ENCODE measurements at places on chromosomes 2 and 18. TPM values are rescaled to one million over a fixed set of nuclear protein-coding genes. Genes with fewer than 3 reads are reported as not detected.

Gene VAMP5
- total RNA-seq, result 9.3 TPM

Gene CNGA3
- not detected for total RNA-seq

Gene KIF1A
- total RNA-seq, result 4.5 TPM

Gene GLI2
- 0.28 TPM for total RNA-seq

DNA sequence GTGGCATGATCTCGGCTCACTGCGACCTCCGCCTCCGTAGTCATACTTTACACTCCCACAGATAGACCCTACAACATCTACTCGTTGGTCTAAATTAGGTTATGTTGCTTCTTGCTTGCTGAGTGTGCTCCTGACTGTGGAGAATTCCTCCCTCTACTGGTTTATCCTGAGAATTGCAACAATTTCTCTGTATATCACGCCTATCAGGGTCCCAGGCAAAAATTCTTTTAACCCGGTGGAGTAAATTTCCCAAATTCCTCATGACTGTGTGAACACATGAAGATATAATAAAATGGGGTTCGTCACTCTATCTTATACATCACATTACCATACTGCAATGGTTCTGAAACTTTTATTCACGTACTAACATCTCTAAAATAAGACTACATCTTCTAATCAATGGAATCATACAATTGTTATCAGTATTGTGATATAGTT lies 156.7 kb downstream of the EVA1A start:
- no peak for DNase-seq

- no peak for DNase-seq
Measured at GRCh38 chr18:13366962-13367892, 148.7 kb downstream of the LDLRAD4 start.

- no peak for DNase-seq
Measured at GRCh38 chr2:156476850-156477206, 40.6 kb downstream of the GPD2 start.

GRCh38 chr2:49167131-49167530 lies 12.8 kb upstream of the FSHR start:
- DNase-seq, result no peak

DNA sequence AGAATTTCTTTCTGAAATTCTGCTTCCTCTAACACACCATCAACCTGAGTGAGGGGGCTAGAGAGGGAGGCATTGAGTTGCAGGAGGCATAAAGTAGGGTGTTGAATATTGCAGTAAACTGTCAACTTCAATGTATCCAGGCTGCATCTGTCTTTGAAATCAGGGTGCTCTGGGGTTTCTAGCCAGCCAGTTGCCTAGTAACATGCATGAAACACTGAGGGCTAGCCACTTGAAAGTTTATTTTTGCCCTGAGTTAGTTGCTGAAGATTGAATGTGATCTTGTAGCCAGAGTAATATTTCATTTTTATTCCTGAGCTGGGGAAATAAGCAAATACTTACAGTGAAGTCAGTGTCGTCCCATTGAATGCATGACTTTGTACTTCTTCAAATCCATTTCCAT lies 41.9 kb downstream of the LHCGR start:
- no peak for DNase-seq

GRCh38 chr2:28869494-28870145 lies 489 bp downstream of the TRMT61B start:
- no peak for DNase-seq

DNA sequence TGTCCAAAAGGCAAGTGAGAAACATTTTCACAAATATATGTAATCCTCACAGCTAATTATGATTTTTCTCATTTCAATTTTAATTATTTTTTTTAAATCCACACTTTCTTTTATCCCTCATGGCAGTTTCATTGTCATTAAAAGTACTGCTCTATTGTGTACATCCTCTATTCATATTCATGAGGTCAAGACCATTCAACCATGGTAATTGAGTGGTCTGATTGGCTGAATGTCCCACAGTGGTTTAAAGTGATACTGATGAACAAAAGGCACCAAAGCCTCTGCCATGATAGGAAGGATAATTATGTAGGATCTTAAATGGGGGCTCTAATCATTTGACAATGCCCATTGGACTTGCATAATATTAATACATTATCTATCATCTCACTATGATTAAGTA lies 108.4 kb upstream of the EPHA4 start:
- DNase-seq, result no peak

GRCh38 chr2:11930211-11930761 lies 183.9 kb downstream of the LPIN1 start:
- no peak for DNase-seq

All from activated T-cell treated with anti-CD3 and anti-CD28 coated beads, Interleukin-2, amount 50 U/mL, for 4 hours (primary cell).